Hair follicular keratinocyte (primary cell): ENCODE measurements at places on chromosomes 12 and 14. TPM values are rescaled to one million over a fixed set of nuclear protein-coding genes. Genes with fewer than 3 reads are reported as not detected.

Gene C12orf42
- not detected in 2 replicates for total RNA-seq

Gene RNF212B
- total RNA-seq: not detected in 2 replicates

Gene SLC17A8
- not detected in 2 replicates for total RNA-seq

Gene DAO
- not detected in 2 replicates for total RNA-seq

Gene PIK3C2G
- total RNA-seq: 2.2 and 7.7 TPM in 2 replicates

Gene NAV3
- total RNA-seq: 23.9 and 28.6 TPM in 2 replicates

Gene RHEBL1
- 2.1 and 3.9 TPM in 2 replicates for total RNA-seq

Gene RHOJ
- not detected in 2 replicates for total RNA-seq

Gene SERPINA5
- total RNA-seq: not detected in 2 replicates

Gene RIMBP2
- 0.19 TPM in 1 of 2 replicates, not detected in the other for total RNA-seq

Gene RNASE3
- total RNA-seq: not detected in 2 replicates

Gene NEUROD4
- not detected in 2 replicates for total RNA-seq

Gene SLC39A2
- total RNA-seq: 0.15 and 0.31 TPM in 2 replicates
